ENCODE measurements at places on chromosomes 1 and 21. TPM values are rescaled to one million over a fixed set of nuclear protein-coding genes. Genes with fewer than 3 reads are reported as not detected.

GRCh38 chr1:183234660-183235476 lies 48.8 kb downstream of the LAMC2 start:
- DNase-seq, result peak; percentile 80

- no peak for DNase-seq
Measured at GRCh38 chr1:185674201-185674600, 60.0 kb upstream of the HMCN1 start.

Gene KCNJ15
- 27.5 TPM for total RNA-seq

- DNase-seq, result no peak
Measured at GRCh38 chr1:21077085-21077484, 99.6 kb downstream of the EIF4G3 start.

Gene AMY2A
- not detected for total RNA-seq

DNA sequence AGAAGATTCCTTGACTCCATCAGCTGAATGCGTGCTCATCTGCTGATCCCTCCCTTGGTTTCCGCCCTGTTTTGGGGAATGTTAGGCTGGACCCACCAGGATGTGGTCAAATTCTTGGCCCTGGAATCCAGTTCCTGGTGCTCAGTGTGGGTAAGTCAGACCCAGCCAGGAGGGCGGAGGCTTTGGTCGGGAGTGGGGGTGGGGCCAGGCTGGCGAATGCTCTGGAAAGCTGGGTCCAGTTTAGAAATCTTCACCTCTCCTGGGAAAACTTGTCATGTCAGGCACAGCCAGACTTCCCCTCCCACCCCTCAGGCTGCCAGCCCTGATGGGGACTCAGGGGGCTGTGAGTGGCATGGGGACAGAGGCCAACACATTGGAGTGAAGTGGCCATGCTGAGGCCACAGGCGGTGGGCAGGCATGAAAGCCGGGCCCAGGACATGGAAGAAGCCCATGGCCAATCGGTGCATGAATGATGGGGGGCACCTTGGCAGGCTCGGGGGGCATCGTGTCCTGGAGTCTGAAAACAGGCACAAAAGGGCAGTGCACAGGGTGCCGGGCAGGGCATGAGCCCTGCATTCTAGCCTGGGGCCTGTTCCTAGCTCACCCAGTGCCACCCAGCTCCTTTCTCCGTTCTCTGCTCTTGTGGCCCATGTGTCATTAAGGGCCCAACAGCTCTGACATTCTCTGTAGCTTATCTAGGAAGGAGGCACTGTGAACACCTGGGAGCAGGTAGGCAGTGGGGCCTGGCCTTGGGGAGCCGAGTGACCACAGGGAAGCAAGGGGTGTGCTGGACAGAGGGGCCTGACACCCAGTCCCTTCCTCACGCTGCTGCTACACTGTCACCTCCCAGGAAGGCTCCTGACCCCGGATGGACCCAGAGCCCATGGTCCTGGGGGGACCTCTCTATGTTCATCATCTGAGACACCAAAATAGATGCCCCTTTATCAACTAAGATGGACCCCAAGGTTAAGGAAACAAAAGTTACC lies 14.6 kb upstream of the PADI1 start:
- DNase-seq, result peak; percentile 95

DNA sequence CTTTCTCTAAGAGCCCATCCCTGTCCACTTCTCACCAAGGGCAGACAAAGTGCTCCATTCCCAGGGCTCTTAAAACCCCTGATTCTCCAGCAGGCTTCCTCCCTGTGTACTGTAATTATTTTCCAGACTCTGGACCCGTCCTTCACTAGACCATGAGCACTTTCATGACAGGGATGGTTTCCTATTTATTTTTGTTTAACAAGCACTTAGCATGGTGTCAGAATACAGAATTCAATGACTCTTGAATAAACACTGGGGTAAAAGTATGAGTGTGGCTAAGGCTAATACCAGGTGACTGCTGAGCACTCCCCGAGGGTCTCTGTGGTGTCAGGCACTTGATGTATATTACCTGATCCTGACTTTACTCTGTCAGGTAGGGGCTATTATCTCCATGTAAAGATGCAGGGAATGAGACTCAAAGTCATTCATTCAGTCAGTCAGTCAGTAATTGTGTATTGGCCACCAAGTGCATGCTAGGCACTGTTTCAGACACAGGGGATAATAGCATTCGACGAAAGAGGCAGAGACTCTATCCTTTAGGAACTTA lies 47.2 kb downstream of the C1orf21 start:
- DNase-seq, result no peak

DNA sequence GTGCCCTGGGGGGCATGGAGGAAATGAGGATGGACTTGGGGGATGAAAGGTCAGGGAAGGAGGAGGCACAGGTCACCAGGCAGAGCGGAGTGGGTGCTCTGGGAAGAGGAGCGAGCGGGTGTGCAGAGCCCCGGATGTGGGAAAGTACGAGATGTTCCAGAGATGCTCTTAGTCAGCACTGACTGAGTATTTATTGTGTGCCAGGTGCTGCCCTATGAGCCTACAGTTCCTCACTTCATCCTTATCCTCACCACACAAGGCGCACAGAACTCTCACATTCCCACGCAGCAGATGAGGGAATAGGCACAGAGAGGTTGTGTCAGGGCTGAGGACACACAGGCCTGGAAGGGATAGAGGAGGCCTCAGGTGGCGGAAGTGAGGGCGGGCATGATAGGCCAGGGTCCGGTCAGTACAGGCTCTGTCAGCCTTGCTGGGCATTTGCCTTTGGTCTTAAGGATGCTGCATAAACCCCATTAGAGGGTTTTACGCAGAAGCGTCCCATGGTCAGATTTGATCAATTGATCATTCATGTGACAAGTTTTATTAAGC lies 77.3 kb downstream of the ARHGEF10L start:
- no peak for DNase-seq

GRCh38 chr1:94701796-94702441 lies 118.2 kb upstream of the SLC44A3 start:
- DNase-seq, result no peak

Data from kidney epithelial cell (primary cell).